Activated naive CD8-positive, alpha-beta T cell treated with anti-CD3 and anti-CD28 coated beads, Interleukin-2, amount 10 ng/mL, durations not matched to agents 7 days and 5 days (primary cell): ENCODE measurements at places on chromosomes 13 and 19. TPM values are rescaled to one million over a fixed set of nuclear protein-coding genes. Genes with fewer than 3 reads are reported as not detected.

DNA sequence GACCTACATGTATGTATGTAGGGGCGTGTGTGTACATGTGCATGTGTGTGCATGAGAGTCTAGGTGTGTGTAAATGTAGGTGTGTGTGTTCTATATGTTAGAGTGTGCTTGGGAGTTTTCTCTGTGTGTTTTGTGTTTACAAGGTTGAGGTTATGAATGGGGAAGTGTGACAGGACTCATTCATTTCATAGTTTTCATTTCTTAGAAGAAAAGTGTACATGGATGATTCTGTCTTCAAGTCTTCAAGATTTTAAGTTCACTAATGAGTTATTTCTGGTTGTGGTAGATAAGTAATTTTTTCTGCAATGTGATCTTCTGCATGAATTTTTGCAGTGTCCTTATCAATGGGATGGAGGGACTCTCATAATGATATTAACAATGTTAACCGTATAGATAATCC is 118.2 kb upstream of the SLC10A2 start:
- H3K4me3 ChIP-seq = no peak overlapping the region
- no peaks in the 10 kb centered on the region for H3K4me1 ChIP-seq
- H3K36me3 ChIP-seq = no peaks in the 10 kb centered on the region
- H3K27ac ChIP-seq = no peak overlapping the region
- H3K27me3 ChIP-seq = no peaks in the 10 kb centered on the region
- no peak for DNase-seq

- H3K27ac ChIP-seq = peak within 1 kb of the TSS; percentile 80
- H3K36me3 ChIP-seq = peaks cover 3% of the 10 kb centered on the region
- H3K4me3 ChIP-seq = peak within 1 kb of the TSS; percentile 89
- DNase-seq = peak; percentile 87
- peaks cover 36% of the 10 kb centered on the region for H3K4me1 ChIP-seq
These were observed at the start of gene ATP11A for GRCh38 chr13:112689303-112690245. ATP11A (plus strand) TSS chr13:112690038; CDS start chr13:112690417, 379 bp downstream.

GRCh38 chr13:35894636-35895035 is 236.5 kb downstream of the DCLK1 start:
- no peaks in the 10 kb centered on the region for H3K36me3 ChIP-seq
- no peak overlapping the region for H3K27ac ChIP-seq
- no peak overlapping the region for H3K4me3 ChIP-seq
- no peak for DNase-seq
- no peaks in the 10 kb centered on the region for H3K4me1 ChIP-seq
- H3K27me3 ChIP-seq = no peaks in the 10 kb centered on the region

DNA sequence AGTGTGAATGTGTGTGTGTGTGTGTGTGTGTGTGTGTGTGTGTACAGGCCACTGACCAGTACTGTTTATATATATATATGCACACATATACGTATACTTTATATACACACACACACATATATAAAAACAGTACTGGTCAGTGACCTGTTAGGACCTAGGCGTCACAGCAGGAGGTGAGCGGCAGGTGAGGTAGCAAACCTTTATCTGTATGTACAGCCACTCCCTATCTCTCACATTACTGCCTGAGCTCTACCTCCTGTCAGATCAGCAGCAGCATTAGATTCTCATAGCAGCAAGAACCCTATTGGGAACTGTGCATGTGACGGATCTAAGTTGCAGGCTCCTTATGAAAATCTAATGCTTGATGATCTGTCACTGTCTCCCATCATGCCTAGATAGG is 34.5 kb downstream of the TBC1D4 start:
- no peak overlapping the region for H3K27ac ChIP-seq
- no peaks in the 10 kb centered on the region for H3K36me3 ChIP-seq
- H3K4me3 ChIP-seq = no peak overlapping the region
- peaks cover 14% of the 10 kb centered on the region for H3K27me3 ChIP-seq

DNA sequence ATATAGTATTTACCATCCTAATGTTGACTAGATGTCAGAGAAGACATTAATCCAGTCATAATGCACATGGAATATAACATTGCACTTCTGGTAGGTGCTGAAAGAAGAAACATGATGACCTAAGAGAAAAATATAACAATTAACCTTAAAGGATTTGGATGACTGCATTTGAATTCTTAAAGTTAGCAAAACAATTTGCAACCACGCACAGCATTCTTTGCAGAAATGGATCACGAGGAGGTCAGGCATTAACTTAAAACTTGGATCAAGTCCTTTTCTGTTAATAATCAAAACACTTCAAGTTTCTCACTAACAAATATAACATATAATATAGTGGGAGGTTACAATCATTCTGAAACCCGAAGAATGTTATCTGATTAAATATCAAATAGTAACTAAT is 525.0 kb upstream of the SLITRK6 start:
- H3K27ac ChIP-seq = no peak overlapping the region
- no peaks in the 10 kb centered on the region for H3K36me3 ChIP-seq
- no peak overlapping the region for H3K4me3 ChIP-seq
- H3K4me1 ChIP-seq = no peaks in the 10 kb centered on the region
- H3K27me3 ChIP-seq = no peaks in the 10 kb centered on the region

DNA sequence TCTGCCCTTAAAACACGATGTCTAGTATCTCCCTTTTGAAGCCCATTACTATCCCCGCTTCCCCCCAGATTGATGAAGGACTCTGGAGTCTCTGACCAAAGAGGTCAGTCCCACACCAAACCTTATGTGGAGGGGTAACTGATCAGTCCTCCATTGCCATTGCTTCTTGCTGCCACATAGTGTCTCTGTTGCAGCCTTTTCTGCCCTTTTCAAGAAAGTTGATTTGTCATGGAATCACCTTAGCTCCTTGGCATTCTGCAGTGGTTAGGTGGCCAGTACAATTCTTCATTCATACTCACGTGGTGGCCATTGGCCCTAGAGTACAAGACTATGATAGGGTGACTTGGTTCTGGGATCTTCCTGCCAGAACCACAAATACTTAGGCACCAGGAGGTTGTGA is 8.4 kb upstream of the HTR2A start:
- no peak overlapping the region for H3K27ac ChIP-seq
- no peak for DNase-seq
- H3K36me3 ChIP-seq = no peaks in the 10 kb centered on the region
- no peaks in the 10 kb centered on the region for H3K4me1 ChIP-seq
- no peak overlapping the region for H3K4me3 ChIP-seq
- peaks cover 20% of the 10 kb centered on the region for H3K27me3 ChIP-seq

CAPN12 gene
- 22.7 TPM for total RNA-seq

REEP6 gene
- total RNA-seq = 2.2 TPM

SULT2A1 gene
- total RNA-seq = not detected

PDX1 gene
- not detected for total RNA-seq
